ELR (cell line): ENCODE measurements at places on chromosomes 12 and 14.

DNA sequence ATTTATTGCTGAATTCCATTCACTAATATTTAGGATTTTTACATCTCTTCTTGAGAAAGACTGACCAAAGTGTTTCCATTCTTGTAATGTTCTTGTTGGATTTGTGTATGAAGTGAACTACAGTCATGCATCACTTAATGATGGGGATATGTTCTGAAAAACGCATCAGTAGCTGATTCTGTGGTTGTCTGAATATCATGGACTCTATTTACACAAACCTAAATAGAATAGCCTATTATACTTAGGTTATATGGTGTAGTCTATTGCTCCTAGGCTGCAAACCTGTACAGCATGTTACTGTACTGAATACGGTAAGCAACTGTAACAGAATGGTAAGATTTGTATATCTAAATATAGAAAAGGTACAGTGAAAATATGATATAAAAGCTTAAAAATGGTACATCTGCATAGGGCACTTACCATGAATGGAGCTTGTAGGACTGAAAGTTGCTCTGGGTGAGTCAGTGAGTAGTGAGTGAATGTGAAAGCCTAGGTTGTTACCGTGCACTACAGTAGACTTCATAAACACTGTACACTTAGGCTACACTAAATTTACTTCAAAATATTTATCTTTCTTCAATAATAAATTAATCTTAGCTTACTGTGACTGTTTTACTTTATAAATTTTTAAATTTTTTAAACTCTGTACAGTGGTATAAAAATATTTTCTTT lies 27.6 kb upstream of the P2RX4 start:
- no peak for DNase-seq

GRCh38 chr12:58850826-58851225 lies 69.5 kb downstream of the LRIG3 start:
- no peak for DNase-seq

- DNase-seq, result peak; percentile 75
These were observed 456.5 kb upstream of the LMO3 start for GRCh38 chr12:17062267-17063036.

DNA sequence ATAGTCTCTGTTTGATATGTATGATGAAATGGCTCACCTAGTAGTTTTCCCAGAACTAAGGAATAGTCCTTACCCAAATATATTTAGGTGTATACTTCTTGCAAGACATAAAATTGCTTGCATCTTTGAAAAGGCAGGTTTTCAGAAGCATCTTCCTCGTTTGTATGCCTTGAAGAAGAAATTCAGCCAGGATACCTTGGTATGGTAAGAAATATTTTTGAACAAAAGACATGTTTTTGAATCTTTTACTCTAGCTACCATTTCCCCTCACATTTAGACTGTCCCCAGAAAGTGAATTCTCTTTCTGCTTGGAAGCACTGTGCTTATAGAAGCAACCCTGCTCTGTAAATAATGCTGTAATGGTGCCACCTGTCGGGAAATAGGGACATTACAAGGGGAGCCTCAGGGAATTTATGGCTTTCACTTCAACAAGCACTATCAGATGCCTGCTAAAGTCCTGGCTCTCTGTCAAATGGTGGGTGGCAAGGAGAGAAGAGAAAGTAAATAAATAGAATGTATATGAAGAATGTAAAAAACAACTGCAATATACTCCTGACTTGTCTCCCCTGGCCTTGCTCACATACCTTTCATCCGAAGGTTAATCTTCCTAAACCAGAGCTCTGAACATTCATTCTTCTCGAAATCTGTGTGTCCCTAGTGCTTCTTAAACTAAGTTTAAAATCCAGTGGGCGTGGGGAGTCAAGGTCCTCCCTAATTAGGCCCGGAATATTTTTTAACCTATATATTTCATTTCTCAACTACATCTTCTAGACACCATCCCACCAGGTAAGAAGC lies 6.1 kb downstream of the CCDC184 start:
- peak; percentile 70 for DNase-seq

- peak; percentile 93 for DNase-seq
These were observed 42.2 kb downstream of the KCNA5 start for GRCh38 chr12:5085896-5086295.

GRCh38 chr12:50579757-50580267 lies 75.0 kb downstream of the DIP2B start:
- DNase-seq, result peak; percentile 65

- no peak for DNase-seq
These were observed 19.2 kb upstream of the PAPOLA start for GRCh38 chr14:96482986-96483385.

GRCh38 chr14:28813810-28814209 lies 47.2 kb downstream of the FOXG1 start:
- peak; percentile 62 for DNase-seq

- no peak for DNase-seq
These were observed 378.8 kb upstream of the SOX5 start for GRCh38 chr12:24328261-24328660.

- no peak for DNase-seq
These were observed 202.7 kb downstream of the PRKD1 start for GRCh38 chr14:29724991-29725390.

DNA sequence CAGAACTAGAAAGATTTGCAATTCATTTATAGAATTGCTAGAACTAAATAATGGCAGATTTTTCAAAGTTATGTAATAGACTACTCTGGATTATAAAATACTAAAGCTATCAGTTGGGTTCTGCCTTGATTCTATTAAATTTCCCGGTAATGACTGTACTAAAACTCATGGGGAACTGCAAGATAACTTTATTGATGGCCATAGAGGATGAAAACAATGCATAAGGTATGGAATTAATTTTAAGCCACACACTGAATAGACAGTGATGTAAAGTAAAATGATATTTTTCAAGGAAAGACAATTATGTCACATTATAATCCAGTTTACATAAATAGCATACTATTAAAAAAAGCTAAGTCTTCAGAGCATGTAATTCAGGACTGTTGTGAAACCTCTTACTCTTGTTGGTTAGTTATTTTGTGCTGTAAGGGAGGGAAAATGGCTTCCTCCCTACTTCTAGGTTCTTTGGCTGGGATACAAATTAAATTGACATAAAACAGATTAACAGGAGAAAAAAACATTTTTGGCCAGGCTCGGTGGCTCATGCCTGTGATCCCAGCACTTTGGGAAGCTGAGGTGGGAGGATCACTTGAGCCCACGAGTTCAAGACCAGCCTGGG lies 134.4 kb upstream of the AMIGO2 start:
- no peak for DNase-seq
